GM12878 (cell line): ENCODE measurements at places on chromosomes 11 and 22. TPM values are rescaled to one million over a fixed set of nuclear protein-coding genes. Genes with fewer than 3 reads are reported as not detected.

ADM gene
- total RNA-seq: 0.21 TPM in 1 of 2 replicates, not detected in the other

GRCh38 chr22:21873619-21874018, 6.2 kb upstream of the MAPK1 start:
- H3K27me3 ChIP-seq: no peaks in the 10 kb centered on the region
- H3K27ac ChIP-seq: no peak overlapping the region
- DNase-seq: no peak
- H3K4me1 ChIP-seq: peaks cover 5% of the 10 kb centered on the region
- no peak overlapping the region for H3K4me3 ChIP-seq

PKDREJ gene
- not detected in 2 replicates for total RNA-seq

APOBEC3B gene
- total RNA-seq: 24.3 and 26.3 TPM in 2 replicates

DNA sequence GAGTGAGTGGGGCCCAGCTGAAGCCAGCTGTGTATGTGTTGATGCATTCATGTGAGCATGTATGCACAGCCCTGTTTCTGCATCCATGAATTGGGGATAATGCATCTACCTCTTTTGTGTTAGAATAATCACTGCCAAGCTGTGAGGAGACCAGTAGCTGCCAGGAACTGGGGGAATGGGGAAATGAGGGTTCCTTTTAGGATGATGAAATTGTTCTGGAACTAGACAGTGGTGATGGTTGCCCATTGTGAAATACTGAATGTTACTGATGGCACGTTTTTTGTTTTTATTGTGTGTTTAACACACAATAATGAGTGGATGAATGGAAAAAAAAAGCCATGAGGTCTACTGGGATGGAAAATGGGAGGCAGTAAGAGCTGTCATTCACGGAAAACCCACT, 45.3 kb upstream of the WNT11 start:
- H3K27me3 ChIP-seq: peaks cover 5% of the 10 kb centered on the region
- no peaks in the 10 kb centered on the region for H3K4me1 ChIP-seq
- H3K27ac ChIP-seq: no peak overlapping the region
- no peaks in the 10 kb centered on the region for H3K36me3 ChIP-seq

RIC3 gene
- total RNA-seq: 2.1 and 2.9 TPM in 2 replicates

DNA sequence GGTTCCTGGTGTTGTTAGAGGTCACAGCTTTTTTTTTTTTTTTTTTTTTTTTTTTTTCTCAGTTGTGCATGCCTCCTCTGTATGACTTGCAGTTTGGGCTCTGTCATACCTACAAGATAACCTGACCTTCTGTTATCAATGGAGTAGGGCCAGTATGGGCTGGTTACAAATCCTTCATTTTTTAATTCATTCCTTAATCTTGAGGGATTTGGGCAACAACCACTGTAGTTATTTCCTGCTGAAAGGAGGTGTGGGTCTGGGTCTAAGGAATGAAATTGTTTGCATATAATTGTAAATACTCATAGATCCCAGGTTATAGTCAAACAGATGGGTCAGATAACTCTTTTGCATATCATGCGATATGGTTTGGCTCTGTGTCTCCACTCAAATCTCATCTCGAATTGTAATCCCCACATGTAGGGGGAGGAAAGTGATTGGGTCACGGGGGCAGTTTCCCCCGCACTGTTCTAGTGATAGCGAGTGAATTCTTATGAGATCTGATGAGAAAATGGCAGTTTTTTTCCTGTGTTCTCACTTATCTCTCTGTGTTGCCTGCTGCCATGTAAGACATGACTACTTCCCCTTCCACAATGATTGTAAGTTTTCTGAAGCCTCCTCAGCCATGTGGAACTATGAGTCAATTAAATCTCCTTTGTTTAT, 14.1 kb upstream of the GLYAT start:
- H3K27ac ChIP-seq: no peak overlapping the region
- H3K4me3 ChIP-seq: no peak overlapping the region
- no peak for DNase-seq
- H3K27me3 ChIP-seq: no peaks in the 10 kb centered on the region
- H3K36me3 ChIP-seq: no peaks in the 10 kb centered on the region

SYNGR1 gene
- total RNA-seq: 6.6 and 6.7 TPM in 2 replicates

DNA sequence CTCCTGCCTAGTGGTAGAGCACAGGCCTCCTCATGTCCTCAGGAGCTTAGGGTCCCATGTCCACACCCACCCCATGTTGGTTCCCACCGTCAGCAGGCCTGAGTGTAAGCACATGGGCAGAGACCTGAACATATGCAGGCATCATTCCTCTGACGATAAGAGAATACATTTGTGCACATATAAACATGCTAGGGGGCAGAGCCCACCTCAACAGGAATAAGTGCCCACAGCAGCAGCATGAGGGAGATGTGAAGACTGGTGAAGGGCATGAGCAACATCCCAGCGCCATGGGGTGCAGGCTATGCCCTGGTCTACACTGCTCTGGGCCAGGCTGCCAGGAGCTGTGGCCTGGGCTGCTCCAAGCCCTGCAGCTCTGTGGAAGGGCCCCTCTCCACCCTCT, 16.9 kb downstream of the ADORA2A start:
- no peak overlapping the region for H3K27ac ChIP-seq
- DNase-seq: no peak
- no peaks in the 10 kb centered on the region for H3K27me3 ChIP-seq
- H3K36me3 ChIP-seq: peaks cover 15% of the 10 kb centered on the region
- H3K4me3 ChIP-seq: no peak overlapping the region

- H3K4me3 ChIP-seq: no peak overlapping the region
- DNase-seq: no peak
- no peaks in the 10 kb centered on the region for H3K4me1 ChIP-seq
Measured at GRCh38 chr11:1116104-1116503, 41.4 kb downstream of the MUC2 start.

DNA sequence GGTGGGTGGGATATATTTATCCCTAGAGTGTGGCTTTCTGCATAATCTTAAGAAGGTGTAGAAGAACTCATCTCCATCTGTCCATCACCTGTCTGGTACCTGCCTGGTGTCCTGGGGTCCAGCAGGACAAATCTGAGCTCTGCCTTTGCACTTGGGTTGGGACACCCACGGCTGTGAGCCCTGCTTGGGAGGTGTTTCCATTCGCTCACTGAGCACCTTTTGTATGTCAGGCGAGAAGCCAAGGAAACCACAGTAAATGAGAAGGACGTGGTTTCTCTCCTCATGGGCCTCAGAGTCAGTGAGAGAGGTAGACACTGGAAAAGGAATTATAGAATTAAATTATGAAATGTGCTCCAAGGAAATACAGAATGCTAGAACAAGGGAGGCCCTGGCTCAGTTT, 555.9 kb downstream of the MIAT start:
- H3K27me3 ChIP-seq: no peaks in the 10 kb centered on the region
- no peak overlapping the region for H3K4me3 ChIP-seq
- no peak overlapping the region for H3K27ac ChIP-seq
- no peak for DNase-seq

DNA sequence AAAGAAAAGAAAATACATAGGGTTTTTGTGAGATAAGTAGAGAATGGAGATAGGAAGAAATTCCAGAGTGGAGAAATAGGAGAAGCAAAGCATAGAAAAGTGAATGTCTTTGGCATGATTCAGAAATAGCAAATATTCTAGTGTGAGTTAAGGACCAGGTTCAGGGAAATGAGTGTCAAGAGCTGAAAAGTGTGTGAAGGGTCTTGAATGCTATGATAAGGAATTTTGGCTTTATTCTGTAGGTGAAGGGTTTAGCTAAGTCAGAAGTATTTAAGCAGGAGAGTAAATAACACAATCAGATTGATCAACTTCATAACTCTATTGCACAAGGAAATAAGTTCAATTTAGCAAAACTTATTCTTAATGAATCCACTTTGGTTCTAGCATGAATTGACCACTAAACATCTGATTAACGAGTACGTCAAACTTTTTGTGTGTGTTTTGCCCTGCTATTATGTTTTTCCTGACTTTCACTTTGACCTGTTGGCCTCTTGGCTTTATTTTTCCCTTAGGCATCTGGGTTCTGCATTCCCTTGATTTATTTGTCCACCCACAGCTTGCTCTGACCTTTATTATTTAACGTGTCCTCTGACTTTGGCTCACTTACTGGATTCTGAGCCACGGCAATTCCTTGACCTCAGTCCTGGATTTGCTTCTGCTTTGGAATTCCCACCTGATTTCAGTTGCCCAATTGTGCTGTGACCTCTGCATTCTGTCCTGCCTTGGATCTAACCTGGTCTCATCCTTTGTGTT, 11.9 kb upstream of the TMEM218 start:
- H3K27ac ChIP-seq: no peak overlapping the region
- no peaks in the 10 kb centered on the region; the same call in 1 of the 2 replicates for H3K27me3 ChIP-seq
- no peak overlapping the region for H3K4me3 ChIP-seq
- H3K4me1 ChIP-seq: no peaks in the 10 kb centered on the region

DENND6B gene
- total RNA-seq: 11.2 TPM in 2 replicates

DNA sequence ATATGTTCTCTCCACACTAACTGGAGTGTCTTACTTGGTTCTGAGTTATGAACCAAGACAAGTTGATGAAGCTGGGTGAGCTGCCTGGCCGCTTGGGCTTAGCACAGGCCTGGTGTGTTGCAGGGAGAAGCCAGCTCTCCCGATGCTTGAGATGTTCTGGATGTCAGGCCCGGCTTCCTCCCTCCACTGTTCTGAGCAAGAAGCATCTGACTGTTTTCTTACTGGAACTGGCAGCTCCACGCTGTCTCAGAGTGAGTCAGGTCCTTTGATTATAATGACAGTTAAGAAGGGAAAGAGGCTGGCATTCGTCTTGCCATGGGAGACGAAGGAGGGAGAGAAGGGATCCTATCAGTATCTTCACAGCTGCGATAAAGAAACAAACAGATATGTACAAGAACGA, 46.5 kb upstream of the CRTAM start:
- H3K27ac ChIP-seq: no peak overlapping the region
- no peaks in the 10 kb centered on the region for H3K36me3 ChIP-seq
- DNase-seq: no peak
- H3K27me3 ChIP-seq: no peaks in the 10 kb centered on the region

RASL10A gene
- total RNA-seq: 0.32 and 0.46 TPM in 2 replicates

DNA sequence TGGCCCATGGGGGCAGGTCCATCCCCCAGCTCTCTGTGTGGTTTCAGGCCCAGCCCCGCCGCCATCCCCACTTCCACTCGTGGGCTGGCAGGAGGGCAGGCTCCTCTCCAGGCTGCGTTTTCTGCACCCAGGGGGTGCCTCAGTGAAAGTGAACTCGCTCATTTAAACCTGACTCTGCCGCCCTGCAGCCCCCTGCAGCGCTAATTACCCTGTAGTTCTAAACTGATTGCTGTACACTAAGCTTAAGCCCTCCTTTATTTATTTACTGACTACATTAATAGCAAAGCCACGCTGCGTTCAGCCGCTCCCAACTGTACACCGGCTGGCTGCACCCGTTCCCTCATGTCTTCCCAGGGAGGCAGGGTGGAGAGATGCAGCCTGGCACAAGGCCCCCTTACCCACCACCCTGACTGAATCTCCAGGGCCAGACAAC, 36.6 kb upstream of the NNMT start:
- H3K4me3 ChIP-seq: no peak overlapping the region
- no peaks in the 10 kb centered on the region for H3K4me1 ChIP-seq
- no peak for DNase-seq
- no peaks in the 10 kb centered on the region for H3K36me3 ChIP-seq

CD3E gene
- 11.6 and 13.4 TPM in 2 replicates for total RNA-seq

RAB38 gene
- total RNA-seq: 7.1 and 8.4 TPM in 2 replicates

BTBD18 gene
- total RNA-seq: not detected in 2 replicates

DNA sequence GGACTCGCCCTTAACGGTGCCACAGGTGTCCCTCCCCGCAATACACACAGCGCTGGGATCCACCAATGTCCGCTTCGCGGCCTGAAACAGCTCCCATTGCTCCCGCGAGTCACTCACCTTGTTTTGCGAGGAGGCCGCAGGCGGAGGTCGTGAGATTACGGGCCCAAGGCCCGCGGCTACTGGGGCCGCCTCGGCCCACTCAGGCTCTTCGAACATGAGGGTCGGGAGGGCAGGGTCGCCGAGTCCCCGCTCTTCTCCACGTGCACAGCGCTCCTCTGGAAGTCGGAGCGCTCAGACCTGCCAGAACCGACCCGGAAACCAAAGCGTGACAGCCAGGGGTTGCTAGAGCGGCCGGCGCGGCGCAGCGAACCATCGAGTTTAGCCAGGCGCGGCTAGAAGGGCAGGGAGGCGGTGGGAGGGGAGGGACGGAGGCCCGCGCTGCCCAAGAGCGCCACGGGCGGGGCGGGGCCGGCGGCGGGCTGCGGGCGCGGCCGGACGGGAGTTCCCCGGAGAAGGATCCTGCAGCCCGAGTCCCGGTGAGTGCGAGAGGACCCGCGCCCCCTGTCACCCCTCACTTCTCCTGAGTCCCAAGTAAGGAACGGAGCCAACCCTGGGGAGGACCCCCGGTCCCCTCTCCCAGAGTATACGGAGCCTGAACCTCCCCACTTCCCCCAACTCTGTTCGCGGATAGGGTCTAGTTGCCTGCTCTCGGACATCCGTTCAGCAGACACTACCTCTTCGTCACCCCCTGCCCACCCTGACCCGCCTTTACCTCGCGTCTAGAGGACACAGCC, at the start of the genes ILK and RRP8:
TSS of gene ILK (plus strand) at position 488 of the 794 bp plus-strand sequence. CDS start 498 bp downstream, outside the sequence.
TSS of gene RRP8 (minus strand) at position 330 of the 794 bp plus-strand sequence. CDS start at position 216, 114 bp downstream.
- H3K4me3 ChIP-seq: peak within 1 kb of the TSS; percentile 96
- peaks cover 22% of the 10 kb centered on the region for H3K36me3 ChIP-seq
- DNase-seq: peak; percentile 59
- H3K27ac ChIP-seq: peak within 1 kb of the TSS; percentile 85
- peaks cover 25% of the 10 kb centered on the region for H3K4me1 ChIP-seq
- H3K27me3 ChIP-seq: no peaks in the 10 kb centered on the region
